ENCODE measurements at places on chromosomes 4 and X.

- DNase-seq: no peak
Observed at GRCh38 chr4:159386620-159387019, 283.7 kb downstream of the RAPGEF2 start.

- DNase-seq: no peak
Observed at GRCh38 chr4:47468706-47469365, 5.3 kb upstream of the COMMD8 start.

DNA sequence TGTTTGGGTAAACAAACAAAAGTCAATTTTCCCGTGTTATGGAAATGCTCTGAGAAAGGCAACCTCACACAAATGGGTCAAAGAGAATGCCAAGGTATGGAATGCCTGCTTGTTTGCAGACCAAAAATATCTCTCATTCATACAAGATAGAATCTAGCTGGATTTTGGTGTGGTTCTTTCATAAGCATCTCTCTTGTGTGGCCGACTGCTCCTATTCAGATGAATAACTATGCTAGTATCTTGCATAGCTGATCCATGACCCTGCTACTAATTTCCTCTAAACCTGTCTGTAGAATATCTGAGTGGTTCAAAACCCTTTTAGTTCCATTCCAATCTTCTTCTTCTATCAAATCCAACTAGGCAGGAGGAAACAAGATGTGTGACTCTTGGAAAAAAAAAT, 28.2 kb upstream of the SORBS2 start:
- no peak for DNase-seq

GRCh38 chrX:2145692-2146367, 354.9 kb downstream of the DHRSX start:
- DNase-seq: no peak

GRCh38 chr4:76108467-76109181, 34.1 kb downstream of the ART3 start:
- DNase-seq: no peak

- no peak for DNase-seq
Observed at GRCh38 chrX:119189595-119189994, 46.5 kb upstream of the PGRMC1 start.

- no peak for DNase-seq
Observed at GRCh38 chrX:120380699-120381098, 18.8 kb downstream of the ATP1B4 start.

DNA sequence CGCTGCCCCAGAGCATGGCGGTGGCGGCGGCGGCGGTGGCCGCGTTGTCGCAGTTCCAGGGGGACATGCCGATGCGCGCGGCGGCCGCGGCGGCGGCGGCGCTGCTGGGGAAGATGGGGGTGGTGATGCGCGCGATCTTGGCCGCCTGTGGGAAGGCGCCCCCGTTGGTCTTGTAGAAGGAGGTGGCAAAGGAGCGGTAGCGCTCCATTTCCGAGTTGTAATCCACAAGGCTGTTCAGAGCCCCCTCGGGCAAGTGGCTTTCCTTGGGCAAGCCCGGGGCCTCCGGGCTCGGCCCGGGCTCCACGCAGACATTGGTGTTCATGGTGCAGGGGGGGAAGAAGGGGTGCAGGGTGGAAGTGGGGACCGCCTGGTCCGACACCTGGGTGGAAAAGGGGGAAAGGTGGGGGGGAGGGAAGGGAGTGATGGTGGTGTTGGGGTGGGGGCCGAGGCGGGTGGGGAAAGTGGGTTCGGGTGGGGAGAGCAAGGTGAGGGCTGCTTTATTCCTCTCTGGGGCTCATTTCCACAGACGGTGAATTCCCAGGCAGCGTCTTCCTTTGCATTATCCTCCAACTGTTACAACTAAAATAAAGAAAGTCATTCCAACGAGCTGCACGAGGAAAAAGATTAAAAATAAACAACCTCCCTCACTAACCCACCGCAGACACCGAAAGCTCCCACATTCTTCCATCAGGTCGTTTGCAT, 3.1 kb downstream of the CXXC4 start:
- DNase-seq: no peak

DNA sequence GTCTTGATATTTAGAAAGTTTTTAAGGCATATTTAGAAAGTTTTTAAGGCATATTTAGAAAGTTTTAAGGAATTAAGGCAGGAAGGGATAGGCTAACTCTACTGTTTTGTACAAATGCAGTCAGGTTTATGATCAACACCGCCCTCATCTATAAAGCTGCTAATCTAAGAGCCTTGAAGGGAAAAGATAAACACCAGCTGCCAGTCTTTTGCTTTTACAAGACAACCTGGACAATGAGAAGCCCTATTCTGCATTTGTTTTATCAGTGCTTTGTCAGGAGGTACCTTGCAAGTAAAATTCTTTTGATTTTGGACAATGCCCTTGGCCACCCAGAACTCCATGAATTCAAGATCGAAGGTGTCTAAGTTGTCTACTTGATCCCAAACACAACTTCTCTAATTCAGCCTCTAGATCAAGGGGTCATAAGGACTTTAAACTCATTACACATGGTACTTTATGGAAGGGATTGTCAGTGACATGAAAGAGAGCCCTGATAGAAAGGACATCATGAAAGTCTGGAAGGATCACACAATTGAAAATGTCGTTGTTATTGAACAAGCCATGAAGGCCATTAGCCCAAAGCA, 39.8 kb downstream of the IL15 start:
- DNase-seq: no peak

DNA sequence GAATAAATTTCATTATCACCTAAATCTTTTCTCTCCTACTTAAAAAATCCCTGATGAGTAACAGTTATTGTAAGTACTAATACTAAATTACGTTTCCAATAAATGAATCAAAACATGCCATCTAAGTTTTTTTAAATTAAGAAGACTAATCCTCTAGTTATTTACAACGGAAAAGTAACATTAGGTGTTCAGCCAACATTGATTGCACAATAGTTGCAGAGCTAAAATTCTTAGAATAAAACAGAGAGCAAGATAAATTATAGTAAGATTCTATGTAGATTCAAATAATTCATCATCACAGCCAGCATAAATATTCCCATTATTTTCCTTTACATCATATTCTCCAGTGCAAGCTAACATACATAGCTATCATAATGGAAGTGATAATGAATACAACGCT, 139.2 kb downstream of the HDX start:
- no peak for DNase-seq

DNA sequence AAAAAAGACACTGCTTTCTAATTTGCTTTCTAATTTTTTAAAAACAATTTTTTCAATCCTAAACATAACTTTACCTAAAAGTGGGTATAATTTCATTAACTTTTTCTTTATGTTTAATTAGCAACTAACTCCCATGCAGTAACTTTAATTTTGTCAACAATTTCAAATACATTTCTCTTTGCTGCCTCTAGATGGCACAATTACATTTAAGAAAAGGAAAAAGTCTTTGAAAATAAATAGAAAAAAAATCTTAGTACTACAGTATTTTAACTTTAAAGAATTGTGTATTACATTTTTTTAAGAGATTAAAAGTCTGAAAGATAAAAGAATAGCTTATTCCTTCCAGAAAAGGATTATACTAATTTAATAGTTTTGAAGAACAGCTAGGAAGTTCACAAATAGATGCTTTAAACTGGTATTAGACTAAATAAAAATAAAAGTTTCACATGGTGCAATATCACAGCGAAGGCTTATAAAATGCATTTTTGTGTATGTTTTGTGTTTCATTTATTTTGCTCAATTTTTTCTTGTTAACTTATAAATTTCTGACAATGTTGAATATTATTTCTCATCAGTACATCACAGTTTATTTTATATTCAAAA, 105.1 kb downstream of the ADGRA3 start:
- no peak for DNase-seq

GRCh38 chr4:36786519-36786918, 458.0 kb upstream of the NWD2 start:
- no peak for DNase-seq

GRCh38 chr4:13968723-13969122, 341.2 kb upstream of the BOD1L1 start:
- DNase-seq: no peak

GRCh38 chr4:128107766-128108165, 46.7 kb downstream of the LARP1B start:
- DNase-seq: no peak

DNA sequence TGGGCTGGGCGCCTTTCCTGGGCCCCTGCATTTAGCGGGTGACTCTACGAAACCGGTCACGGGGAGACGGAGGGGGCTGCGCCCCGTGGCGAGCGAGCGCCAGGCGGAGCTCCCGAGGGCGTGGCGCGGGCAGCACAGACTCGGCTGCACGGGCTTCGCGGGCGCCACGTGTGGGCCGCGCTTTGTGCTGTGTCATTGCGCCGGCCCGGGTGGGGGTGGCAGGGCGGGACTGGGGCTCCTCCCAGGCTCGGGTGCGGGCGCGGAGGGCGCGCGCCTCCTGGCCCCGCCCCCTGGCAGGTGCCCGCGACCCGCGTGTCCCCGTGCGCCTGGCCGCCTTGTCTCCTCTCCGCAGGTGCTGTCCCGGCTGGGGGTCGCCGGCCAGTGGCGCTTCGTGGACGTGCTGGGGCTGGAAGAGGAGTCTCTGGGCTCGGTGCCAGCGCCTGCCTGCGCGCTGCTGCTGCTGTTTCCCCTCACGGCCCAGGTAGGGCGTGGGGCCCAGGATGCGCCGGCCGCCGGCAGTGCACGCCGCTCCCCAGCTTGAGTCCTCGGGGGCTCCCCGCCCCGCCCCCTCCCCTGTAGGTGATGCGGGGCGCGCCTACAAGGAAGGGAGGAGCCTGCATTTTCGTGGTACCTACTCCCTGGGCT, 651 bp downstream of the UCHL1 start:
- DNase-seq: no peak

- DNase-seq: no peak
Observed at GRCh38 chrX:281166-281999, at the start of gene PLCXD1. TSS of gene PLCXD1 (plus strand) at chrX:281381. CDS start at chrX:284188, 2,807 bp downstream.

DNA sequence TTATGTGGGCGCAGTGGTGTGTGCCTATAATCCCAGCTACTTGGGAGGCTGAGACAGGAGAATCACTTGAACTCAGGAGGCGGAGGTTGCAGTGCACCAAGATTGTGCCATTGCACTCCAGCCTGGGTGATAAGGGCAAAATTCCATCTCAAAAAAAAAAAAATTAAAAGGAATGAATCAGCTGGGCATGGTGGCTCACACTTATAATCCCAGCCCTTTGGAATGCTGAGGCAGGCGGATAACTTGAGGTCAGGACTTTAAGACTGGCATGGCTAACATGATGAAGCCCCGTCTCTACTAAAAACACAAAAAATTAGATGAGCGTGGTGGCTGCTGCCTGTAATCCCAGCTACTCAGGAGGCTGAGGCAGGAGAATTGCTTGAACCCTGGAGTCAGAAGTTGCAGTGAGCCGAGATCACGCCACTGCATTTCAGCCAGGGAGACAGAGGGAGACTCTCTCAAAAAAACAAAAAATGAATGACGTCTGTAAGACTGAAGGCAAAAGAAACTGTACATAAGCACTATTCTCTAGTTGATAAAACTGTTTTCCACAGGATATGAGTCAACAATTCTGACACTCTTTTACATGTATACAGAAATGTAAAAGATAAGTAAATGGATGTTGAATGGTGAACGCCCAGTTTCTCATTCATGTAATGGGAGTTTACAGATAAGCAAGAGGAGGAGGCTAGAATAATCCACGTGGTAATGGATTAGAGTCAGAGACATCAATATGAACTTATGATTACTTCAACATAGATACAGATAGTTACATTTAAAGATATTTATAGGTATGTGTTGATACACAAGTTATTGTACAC, 22.2 kb downstream of the CENPC start:
- DNase-seq: no peak

DNA sequence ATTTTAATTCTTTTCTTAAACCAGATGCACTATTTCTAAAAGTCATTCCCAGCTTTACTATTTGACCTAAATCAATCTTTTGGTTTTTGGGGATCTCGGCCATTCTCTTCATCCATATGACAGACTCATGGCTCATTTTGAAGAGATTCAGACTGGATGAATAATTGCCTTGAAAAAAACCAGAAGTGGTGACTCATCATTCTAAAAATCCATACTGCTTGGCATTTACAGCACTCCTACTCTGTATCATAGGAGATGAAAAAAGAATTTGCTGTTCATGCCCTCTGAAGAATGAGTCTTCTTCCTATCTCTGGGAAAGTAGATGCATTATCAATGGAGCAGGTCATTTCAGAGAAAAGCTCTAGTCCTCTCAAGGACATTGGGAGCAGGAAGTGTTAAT, 220.5 kb upstream of the RPS6KA3 start:
- DNase-seq: no peak
